ENCODE measurements at places on chromosomes 5 and 9.

DNA sequence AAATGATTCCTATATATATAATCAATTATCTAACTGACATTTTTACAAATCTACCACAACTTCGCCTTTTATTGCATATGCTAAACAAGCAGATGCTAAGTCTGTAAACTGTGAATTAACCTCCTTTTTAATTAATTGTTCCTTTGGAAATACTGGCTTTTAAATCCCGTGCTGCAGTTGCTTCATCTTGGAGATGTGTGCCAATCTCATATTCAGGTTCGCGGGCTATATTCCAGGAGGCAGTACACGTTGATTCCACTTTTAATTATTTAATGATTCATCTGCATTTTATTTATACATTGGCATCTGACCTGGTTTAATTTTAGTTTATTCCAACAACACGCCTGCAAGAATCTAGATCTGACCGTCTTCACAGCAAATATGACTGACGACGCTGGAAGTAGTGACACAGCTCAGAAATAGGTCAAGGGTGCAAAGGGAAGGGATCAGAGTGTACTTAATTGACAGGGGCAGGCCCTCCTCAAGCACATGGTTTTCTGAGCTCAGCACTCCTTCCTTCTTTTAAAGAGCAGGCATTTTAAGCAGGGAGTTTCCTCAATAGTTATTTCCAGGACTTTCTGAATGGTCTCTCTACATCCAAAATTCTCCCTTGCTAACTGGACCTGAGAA lies 125.2 kb downstream of the GLIS3 start:
- no peak for DNase-seq

- DNase-seq: no peak
These were observed 50.9 kb upstream of the STARD4 start for GRCh38 chr5:111563031-111563822.

GRCh38 chr9:13274886-13275641 lies 4.4 kb downstream of the MPDZ start:
- DNase-seq: no peak

DNA sequence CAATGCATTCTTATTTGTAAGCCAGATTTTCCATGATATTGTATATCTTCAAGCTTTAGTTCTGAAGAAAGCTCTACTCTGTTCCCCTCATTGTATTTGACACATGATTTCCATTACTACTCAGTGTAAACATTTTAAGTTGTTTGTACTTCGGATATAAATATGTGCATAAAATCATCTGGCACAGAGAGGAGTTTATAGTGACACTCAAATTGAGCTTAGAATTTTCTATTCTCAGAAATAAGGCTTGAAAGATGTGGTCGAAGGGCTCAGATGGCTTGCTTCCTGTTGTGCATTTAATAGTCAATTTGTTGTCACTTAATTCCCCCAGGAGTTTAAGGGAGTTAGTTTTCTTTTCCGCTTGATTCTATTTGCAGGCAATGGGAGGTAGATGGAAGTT lies 88.8 kb downstream of the PPIC start:
- DNase-seq: no peak
